ENCODE measurements at places on chromosomes 2 and 18.

DNA sequence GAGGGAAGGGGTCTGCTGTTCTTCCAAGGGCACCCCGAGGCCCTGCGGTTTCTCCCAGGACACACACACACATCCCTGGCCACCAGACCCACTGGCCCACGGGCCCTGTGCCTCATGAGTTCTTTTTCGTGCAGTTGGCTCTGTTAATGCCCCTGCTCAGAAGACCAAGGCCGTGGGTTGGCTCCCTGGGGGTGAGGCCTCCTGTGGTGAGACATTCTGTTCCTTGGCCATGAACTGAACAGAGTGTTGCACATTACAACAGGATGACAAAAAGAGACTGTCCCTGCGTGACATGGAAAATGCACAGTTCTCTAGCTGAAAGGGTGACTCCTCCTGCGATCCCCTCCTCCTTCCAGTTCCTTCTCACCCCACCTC, 30.7 kb downstream of the SH2D6 start:
- DNase-seq = no peak

DNA sequence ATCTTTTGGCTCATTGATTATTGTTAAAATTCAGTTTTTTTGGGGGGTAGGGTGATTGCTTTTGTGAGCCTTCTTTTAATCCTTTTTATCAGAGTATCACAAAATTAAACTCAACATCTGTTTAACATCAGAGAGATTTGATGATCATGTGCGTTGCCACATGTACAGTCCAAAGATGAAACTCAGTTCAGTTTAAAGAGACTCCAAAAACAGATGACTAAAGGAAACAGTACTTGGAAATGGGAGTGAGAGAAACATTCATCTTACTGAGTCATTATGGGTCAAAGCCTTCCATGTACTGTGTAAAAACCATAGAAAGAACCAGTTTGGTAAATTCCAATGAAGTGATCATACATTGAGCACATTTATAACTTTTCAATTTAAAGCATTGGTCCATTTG, 53.0 kb downstream of the LYPD6 start:
- DNase-seq = no peak

DNA sequence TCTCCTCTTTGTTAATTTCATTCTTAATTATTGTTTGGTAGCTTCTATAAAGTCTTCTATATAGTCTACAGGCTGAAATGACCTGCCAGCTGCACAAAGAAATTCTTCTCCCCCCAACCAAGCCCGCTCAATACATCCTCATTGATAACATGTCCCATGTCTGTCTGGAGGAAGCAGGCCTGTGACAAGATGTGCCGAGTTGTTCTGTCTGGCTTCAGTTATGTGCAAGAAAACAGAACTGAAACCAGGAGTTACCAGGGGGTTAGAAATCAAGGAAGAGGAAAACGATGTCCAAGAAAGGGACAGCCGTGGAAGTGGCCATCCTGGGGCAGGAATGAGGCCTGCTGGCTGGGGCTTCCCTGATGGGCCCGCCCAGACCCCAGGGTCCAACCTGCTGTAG, 57.6 kb downstream of the MTCL1 start:
- no peak for DNase-seq

DNA sequence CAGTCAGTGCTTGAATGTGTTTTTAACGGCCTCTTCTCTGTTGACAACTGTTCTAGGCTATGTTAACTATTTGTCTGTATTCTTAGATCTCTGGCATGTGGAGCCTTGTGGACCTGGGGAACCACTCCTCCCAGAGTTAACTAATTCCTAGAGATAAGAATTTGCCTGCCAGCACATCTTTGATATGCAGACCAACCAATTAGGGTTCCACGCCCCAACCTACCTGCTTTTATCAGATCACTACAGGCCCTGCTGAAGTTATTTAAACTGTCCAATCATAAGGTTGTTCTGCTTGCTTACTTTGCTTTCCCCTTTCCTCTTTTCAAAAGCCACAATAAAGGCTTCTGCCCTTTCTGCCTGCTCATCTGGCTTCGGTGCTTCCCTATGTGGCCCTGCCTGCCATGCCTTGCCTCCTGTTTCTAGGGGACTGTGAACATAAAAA, 8.5 kb upstream of the CYBRD1 start:
- DNase-seq = no peak

GRCh38 chr18:317618-318017, 49.8 kb upstream of the THOC1 start:
- DNase-seq = no peak

DNA sequence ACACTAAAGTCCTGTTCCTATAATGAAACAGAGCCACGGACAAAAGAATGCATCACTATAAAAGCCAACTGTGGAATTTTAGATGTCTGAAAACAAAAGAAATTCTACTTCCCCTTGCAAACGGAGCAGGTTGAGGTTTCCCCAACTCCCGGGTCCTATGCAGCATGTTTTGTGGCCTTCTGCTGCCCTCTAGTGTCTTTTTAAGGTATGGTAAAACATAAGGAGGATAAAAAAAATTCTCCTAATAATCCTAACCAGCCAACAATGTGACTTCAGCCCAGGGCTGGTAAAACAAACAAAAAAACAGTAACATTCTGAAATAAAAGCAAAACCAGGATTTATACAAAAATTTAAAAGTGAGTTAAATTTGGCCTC, 539.5 kb downstream of the NRXN1 start:
- no peak for DNase-seq
